ENCODE measurements at places on chromosomes 7 and 10.

- no peak for DNase-seq
Observed at GRCh38 chr7:47087866-47088265, 494.0 kb downstream of the TNS3 start.

DNA sequence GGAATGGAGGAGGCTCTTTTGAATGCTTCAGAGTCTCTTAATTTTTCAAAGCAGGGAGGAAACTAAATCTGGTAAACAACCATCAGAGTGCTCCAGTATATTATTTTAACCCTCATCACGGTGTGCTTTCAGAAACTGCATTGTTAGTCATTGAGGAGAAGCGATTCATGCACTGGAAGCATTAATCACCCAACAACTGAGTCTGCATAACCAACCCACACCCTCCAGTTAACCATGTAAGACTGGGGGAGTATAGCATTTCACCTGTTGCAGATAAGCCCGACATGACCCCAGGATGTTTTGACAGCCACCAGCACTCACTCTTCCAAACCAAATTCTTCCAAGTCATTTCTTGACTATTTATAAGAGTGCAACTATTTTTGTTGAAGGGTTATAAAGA is 257.6 kb downstream of the GATA3 start:
- no peak for DNase-seq

- no peak for DNase-seq
Observed at GRCh38 chr10:106566873-106567272, 597.6 kb downstream of the SORCS1 start.

GRCh38 chr10:121690152-121690848 is 92.1 kb upstream of the FGFR2 start:
- DNase-seq: no peak

DNA sequence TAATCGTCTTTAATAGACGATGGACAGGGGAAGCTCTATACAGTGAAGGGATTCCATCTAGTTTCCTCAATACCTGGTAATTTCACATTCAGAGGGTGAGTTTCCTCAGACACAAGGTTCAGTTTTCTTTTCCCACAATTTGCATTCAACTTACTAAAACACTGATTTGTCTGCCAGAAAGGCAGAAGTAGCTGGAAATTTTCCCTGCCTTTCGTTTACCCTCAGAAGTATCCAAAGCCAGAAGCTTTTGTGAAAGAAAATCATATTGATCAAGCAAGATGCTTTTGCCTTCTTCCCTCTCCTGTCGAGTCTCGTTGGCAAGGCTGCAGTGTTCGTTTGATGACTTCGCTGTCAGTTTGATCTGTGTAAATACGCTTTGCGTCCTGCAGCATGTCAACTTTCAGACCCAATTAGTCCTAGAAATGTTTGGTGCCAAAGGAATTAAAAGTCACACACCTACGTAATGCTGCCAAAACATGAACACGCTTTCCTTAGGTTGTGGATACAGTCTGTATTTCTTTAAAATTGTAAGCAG is 631.9 kb upstream of the FOXK1 start:
- no peak for DNase-seq

GRCh38 chr7:120165227-120165626 is 107.7 kb upstream of the KCND2 start:
- DNase-seq: no peak

GRCh38 chr7:81457852-81458522 is 311.9 kb downstream of the HGF start:
- no peak for DNase-seq

- no peak for DNase-seq
Observed at GRCh38 chr10:3180355-3181025, 7.9 kb upstream of the PITRM1 start.

DNA sequence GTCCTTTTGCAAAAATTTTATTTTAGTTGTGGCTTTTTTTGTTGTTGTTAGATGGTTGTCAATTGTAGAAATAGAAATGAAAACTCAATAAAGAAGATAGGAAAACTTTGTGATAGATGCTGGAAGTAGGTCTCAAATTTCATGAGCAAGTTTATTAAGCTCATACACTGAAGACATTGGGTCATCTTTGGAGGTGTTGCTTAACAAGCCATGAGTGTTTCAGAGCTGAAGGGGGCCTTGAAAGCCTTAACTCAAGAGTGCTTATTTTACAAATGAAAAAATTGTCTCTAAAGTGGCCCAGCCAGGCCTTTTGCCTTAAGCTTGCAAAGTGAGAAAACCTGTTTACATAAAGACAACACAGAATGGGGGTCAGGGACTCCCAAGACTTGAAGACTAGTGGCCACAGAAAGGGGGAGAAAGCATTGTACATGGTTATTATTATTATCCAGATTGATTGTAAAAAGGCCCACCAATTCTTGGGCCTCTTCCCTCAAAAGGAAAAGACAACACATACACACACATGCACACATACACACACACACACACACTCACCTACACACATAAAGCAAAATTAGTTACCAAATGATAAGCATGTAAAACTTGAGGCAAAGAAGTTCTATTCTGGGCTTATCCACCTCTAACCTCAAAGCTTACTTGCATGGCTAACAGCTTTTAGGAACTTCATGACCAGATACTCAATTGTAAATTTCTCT is 49.7 kb upstream of the GLCCI1 start:
- DNase-seq: no peak

GRCh38 chr7:3884543-3884942 is 583.5 kb downstream of the SDK1 start:
- no peak for DNase-seq

- DNase-seq: no peak
Observed at GRCh38 chr10:62689712-62690111, 114.8 kb upstream of the ADO start.

DNA sequence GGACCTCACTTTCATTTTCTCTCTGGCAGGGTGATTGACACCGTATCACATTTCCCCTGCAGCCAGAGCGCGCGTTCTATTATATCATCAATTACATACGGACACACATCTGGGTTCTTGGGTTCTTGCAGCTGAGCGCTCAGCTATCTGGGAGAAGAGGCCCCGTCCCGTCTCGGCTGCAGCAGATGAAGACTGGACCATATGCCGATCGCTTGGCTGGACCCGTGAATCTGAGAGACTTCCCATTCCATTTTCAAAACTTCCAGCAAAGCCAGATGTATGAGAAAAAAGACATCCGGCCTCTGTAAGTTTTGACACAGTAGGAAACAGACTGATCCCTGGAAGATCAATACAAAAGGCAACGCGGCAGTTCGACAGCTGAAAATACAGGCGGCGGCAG is 99.8 kb downstream of the JCAD start:
- DNase-seq: no peak

DNA sequence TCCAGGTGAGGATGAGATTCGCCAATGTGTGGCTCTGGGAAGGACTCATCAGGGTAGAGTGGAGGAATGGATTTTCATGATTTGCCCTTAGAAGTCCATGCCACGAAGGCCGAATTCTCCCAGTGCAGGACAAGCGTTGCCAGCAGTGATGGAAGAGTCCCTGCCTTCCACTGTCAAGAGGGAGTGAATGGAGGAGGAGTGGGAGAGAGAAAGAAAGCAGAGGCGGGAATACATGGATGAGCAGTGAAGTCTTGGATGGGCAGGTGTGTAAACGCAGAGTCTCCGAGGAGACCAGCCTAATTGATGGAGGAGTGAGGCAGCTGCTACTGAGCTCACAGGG is 419.2 kb downstream of the GLRX3 start:
- no peak for DNase-seq

DNA sequence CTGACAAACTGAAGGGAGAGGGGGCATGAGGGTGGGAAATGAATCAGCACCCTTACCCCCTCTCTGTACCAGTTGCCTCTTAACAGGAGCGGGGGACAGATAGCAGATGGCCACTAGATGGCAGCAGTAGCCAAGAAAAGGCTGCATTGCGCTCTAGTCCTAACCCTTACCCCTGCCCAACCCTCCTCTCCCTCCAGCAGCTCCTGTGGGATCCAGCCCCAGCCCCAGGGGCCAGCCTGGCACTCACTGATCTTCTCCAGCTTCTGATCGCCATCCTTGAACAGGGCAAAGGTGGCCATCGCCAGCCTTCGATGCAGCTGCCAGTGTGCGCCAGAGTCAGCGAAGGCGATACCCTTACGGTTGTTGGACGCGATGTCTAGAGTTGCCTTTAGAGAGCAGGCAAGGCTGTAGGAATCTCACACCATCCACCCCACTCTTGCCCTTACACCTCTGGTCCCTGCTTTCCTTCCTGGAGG is 2.2 kb downstream of the CYP17A1 start:
- peak; percentile 27 for DNase-seq

- DNase-seq: peak; percentile 84
Observed at GRCh38 chr7:24701261-24702235, 55.7 kb downstream of the GSDME start.

DNA sequence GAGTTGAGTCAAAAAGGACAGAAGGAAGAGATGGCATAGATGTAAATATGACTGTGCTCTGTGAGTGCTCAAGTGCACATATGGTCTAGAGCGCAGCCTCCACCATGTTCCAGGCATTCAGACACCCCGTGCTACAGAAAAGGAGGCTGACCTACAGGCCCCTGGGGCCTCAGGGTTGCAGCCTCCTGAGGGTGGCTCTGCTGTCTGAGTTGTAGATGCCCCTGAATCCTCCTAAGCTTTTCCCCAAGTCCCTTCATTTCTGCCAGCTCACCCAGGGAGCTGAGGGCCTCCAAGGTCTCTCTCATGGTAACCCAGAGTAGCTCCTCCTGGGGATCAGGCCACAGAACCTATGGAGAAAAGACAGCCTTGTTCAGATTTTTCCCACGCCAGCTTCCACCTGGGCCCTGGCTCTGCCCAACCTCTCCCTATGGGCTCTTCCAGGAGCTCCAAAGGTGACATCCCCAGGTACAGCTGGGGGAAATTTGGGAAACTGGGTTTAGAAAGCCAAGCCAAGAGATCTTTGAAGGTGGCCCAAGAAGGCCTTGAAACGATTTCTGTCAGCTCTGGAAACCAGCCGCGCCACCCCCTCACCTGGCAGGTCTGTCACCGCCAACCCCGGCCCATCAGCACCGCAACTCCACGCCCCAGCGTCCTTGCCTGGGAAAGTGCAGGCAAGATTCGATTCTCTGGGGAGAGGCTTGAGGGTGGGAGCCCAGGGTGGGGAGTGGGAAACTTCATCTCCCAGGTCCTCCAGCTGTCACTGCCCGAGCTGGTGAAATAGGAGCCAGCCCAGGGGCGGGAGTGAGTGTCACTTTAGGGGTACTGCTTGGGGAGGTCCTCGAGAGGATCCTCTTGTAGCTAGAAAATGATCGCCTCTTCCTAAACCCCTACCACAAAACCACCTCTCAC is 2.4 kb downstream of the ZNF467 start:
- no peak for DNase-seq

GRCh38 chr7:129635300-129636029 is 23.9 kb downstream of the NRF1 start:
- no peak for DNase-seq

DNA sequence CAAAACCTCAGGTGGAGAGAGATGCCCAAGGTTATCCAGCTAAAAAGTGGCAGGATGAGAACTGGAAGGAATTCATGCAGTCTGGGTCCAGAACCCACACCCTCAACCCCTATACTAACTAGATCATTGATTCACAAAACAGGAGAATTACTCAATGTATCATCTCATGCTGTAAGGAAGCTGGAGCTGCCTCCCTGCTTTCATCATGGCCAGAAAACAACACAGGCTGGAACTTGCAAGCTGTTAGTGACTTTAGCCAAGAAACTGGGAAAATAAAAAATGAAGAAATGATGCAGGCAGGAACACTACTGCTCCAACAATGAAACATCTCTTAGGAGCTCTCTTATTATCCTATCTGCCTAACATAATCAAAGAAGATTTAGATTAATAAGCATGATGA is 619.8 kb upstream of the CELF2 start:
- no peak for DNase-seq

DNA sequence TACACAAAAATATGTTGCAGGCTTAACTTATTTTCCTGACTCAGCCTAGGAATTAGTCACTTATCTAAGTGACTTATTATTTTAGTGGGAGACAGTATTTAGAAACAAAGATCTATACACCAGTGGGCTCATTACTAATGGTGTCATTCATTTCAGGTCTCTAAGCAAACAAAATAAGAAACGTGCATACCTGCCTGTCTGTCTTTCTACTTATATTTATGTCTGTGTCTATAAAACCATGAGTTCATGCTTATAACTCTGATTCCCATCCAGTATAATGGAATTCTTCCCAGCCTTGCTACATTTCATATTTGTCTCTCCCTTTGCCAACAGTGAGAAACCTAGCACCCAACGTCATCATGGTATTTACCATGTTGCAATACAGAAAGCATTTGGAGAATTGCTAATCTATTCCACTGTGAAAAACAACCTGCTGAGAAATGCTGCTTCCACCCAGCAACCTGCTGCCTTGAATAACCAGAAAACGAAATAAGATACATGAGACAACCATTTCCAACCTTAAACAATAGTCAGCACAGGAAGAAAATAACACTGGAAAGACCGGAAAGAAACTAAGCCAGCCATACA is 501.0 kb downstream of the GLRX3 start:
- no peak for DNase-seq

DNA sequence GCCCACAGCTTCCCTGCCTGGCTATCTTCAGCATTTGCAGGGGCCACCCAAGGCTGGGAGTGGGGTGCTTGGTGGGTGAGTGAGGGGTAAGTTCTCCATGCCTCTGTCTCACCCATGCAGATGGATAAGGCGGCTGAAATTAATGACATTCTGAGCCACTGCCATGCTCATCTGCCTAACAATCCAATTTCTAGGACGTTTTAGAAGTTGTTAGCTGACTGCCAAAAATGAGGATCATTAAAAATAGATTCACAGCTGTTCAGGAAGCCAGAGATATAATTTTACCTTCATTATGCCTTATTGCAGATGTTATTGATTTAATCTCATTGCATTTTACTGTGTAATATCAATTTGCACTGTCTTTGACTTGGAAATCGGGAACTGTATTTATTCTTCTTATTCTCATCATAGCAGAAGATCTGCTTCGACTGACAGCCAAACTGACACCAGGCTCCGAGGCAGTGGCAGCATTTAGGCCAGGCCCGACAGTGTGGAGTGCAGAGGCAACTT is 334.4 kb upstream of the NPVF start:
- no peak for DNase-seq

DNA sequence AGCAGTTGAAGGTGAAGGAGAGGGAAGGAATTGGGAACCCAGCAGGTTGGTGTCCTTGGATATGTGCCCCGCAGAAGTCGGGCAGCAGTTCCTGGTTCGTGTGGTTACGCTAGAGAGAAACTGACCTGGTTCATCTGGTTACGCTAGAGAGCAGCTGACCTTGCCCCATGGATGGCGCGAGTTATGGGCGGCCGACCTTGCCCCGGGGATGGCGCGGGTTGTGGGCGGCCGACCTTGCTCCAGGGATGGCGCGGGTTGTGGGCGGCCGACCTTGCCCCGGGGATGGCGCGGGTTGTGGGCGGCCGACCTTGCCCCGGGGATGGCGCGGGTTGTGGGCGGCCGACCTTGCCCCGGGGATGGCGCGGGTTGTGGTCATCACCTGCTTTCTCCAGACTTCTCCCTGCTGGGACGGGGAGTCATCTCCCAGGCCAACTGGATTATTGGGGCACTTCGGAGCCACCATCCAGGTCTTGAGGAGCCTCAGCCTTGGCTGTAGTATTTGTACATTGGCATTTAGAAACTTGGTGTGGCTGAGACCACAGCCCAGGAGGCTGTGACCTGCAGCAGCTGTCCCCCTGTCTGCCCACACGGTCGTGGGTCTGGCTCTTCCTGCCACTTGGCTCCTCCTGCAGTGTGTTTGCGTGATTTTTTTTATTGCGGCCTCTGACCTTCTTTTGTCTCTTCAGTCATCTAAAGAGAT is 6.1 kb downstream of the GET4 start:
- DNase-seq: no peak

All from HS-27A (cell line).